ENCODE measurements at places on chromosomes 11 and 22.

GRCh38 chr11:118918686-118919280 is 6.9 kb downstream of the BCL9L start:
- DNase-seq, result no peak

DNA sequence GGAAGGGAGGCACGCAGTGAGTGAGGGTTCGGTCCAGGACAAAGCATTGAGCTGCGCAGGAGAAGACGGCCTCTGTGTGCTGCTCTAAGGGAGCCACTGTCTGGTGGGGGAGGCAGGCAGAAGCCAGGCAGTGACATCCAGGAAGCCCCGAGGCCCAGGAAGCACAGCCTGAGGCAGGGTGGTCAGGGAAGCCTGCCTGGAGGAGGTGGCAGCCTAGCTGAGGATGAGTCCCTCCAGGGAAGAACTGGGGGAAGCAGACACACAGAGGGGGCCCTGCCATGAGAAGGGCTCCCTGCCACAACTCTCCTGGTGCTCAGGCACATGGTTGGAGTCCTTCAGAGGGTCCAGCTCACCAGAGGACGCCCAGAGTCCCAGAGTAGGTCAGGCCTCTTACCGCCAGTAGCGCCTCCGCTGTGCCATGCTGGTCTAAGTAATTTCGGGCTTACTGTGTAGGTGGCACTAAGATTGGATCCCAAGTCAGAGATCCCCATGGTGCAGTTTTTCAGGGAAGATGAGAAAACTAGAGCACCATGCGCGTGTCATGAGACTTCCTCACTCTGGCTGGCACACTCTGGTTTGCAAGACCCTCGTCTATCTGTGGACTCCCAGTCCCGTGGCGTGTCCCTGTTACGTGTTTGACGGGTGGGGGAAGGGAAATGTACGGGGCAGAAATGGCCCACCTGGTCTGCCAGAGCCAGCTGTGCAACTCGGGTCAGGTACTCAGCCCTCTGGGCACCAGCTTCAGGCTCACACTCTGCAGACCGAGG is 887.2 kb downstream of the BRD1 start:
- no peak for DNase-seq

DNA sequence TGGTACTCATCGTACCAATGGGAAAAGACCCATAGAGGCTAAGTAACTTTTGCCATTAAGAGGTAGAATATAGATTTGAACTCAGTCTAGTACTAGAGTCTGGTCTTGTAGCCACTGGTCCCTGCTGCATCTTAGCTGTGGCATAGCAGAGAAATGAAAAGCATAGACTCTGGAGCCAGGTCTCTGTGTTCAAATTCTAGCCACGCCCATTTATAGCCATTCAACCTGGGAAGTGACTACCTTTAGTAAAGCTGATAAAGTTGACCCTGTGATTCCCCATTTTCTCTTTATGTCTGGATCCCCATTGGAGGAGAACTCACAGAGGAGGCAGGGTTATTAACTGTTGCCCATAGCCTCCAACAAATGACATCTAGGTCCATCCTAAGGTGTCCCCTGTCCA is 113.6 kb downstream of the ME3 start:
- DNase-seq, result no peak

DNA sequence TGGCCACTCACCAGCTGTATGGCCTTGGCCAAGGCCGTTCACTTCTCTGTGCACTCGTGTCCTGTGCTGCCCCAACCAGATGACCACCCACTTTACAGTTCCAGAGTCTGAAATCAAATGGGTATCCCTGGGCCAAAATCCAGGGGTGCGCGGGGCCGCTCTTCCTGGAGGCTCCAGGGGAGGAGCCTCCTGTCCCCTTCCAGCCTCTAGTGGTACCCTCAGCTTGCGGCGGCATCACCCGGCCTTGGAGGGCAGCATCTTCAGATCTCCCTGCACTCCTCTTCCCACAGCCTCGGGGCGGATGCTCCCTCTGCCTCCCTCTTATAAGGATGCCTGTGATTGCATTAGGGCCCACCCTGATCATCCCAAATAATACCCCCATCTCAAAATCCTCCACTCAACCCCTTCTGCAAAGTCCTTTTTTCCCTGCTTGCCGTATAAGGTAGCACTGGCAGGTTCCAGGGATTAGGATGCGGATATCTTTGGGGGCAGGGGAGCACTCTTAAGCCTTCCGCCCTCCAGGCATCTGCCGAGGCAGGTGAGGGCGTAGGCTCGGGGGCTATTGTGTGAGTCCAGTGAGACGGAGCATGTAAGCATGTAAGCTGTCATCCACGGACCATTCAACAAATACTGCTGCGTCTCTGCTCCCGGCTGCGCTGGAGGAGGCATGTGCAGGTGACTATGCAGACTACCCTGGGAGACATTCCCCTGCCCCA is 24.4 kb upstream of the SHISAL1 start:
- no peak for DNase-seq

DNA sequence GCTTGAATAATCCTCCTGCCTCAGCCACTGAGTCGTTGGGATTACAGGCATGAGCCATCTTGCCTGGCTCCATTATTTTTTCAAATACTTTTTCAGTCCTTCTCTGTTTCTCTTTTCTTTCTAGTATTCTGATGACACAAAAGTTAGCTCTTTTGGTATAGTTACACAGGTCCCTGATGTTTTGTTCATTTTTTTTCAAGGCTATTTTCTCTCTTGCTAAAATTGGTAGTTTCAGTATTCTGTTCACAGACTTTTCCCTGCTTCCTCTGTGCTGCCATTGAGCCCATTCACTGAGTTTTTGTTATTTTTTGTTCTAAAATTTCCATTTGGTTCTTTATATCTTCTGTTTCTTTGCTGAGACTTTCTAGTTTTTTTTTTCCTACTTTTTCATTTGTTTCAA is 166.5 kb downstream of the UVRAG start:
- no peak for DNase-seq

DNA sequence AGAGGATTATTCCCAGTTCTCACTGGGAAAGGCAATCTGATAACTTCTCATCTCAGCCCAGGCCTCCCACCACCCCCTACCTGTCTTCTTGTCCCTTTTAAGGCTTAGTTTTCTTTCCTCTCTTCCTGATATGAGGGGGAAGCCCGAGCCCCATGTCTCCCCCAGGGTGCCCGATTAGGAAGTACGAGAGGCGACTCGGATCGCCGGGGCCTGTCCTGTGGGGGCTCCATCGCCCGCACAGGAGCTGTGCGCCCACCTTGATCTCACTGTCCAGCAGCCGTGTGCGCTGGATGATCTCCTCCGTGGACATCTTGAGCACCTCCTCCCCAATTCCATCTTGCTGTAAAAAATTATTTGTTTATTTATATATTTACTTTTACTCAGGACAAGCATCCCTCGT is 628 bp downstream of the PSMC3 start:
- no peak for DNase-seq

DNA sequence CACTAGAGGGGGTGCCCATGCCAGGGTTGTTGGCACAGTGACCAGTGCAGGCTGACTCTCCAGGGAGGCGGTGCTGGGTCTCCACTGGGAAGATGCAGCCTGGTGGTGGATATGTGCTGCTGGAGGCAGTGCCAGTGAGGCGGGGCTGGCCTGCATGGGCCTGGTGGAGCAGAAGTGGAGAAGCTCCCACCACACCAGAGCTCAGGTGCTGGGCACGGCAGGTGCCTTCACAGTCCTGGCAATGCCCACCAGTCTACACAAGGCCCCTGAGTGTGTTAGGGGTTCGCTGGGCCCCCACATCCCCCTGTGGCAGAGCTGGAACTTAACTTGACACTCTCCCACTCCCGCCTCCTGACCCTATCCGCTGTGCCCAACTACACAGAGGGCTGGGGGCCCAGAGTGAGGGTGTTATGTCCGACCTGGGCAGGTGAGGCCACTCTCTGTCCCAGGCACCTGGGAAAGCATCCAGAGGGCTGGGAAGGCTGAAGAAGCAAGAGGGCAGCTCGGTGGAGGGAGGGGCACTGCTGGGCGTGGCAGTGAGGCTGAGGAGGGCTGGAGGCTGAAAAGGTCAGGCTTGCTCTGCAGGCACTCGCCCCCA is 102.4 kb upstream of the B3GAT1 start:
- no peak for DNase-seq

GRCh38 chr22:29339381-29340235 is 24.1 kb upstream of the RASL10A start:
- DNase-seq, result no peak

- peak; percentile 58 for DNase-seq
Measured at GRCh38 chr11:33734441-33735270, 1.6 kb downstream of the CD59 start.

DNA sequence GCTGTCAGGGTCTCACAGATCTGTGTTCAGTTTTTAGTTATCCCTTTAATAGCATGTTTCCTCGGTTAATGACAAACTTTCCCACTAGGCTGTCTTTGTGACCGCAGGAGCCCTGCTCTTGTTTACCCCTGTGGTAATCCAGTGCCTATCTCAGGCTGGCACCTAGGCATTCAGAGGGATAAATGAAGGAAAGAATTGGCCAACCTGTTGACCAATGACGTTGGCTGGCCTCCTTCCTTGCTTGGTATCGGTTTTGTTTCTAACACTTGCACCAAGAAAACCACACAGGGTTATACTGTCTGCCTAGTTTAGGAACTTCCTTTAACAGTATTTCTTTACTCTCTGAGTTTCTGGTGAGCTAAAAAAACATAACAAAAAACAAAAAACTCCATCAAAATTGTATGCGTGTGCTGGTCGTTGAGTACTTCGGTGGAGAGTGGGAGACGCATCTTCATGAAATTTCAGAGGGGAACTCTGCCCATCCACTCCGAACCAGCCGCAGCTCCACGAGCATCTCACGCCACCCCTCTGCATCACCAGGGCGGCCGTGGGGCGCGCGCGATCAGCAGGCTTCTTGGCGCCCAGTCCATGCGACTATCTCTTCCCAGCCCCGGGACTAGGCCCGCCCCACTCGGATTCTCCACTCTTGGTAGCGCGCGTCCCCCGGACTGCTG is 563 bp upstream of the ENDOD1 start:
- DNase-seq, result no peak

DNA sequence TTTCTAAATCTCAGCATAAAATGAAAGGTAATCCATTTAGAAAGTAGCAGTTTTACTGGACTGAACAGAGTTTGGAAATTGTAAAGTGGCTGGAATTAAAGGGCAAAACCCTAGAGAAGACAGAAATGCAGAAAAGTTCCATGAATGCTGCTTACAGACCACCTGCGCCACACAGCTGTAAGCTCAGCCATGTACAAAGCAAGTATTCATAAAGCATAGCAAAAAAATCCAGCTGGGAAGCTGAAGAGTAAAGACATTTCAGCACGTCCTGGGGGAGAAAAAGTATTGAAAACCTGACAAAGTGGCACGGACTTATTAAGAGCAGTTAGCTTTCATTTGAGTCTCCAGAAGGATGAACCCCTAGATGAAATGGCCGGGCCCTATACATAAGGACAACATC is 220.1 kb upstream of the CNTN5 start:
- no peak for DNase-seq

DNA sequence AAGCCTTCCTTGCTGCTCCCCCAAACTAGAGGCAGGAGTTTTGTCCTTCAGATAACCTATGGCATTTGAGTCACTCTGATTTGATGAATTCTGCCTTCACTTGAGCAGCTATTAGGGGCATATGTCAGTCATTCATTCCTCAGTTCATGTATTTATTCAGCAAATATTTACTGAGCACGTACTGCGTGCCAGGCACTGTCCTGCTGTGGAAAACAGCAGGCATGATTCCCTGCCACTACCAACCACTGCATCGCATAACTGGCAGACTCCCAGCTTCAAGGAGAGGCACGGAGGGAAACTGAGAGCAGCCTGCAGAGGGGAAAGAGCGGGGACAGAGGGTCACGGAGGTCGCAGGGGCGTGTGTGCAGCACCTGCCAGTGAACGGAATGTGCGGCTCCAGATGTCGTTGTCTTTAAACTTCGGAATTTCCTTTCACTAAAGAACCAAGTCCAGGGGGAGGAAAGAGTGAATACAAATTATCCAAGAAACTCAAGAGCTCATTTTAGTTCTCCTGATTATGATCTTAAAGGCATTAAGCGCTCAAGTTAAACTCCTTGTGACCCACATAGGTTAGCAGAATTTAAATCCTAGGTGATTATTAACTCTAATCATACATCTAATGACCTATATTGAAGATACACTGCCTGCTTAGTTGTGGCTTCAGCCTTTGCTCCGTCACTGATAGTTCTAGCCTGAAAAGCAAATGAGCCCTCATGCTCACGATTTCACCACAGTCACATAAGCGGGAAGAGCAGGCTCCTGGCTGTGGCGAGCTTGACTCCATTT is 12.6 kb downstream of the PPARA start:
- no peak for DNase-seq

- no peak for DNase-seq
Measured at GRCh38 chr11:24617856-24618255, 121.0 kb downstream of the LUZP2 start.

- DNase-seq, result no peak
Measured at GRCh38 chr22:37803639-37804351, 3.9 kb upstream of the GCAT start.

GRCh38 chr22:37228106-37229011 is 15.7 kb downstream of the RAC2 start:
- DNase-seq, result no peak

DNA sequence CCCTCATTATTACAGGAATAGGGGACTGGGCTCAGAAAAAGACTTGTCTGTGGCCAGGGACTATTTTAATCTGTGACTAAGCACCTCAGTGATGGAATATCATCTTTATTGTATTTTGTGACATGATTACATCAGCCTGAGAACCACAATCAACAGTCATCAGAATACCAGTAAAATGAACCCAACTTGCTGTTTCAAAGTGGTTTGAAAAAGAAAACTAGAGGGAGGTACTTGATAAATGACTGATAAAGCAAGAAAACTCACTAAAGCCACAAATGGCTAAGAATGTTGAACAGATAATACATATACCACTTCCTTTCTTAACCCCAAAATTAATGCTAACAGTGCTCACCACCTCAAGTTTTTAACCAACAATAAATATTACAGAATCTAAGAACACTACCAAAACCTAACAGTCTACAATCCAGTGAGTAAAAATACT is 155.7 kb downstream of the ATG16L2 start:
- DNase-seq, result no peak

DNA sequence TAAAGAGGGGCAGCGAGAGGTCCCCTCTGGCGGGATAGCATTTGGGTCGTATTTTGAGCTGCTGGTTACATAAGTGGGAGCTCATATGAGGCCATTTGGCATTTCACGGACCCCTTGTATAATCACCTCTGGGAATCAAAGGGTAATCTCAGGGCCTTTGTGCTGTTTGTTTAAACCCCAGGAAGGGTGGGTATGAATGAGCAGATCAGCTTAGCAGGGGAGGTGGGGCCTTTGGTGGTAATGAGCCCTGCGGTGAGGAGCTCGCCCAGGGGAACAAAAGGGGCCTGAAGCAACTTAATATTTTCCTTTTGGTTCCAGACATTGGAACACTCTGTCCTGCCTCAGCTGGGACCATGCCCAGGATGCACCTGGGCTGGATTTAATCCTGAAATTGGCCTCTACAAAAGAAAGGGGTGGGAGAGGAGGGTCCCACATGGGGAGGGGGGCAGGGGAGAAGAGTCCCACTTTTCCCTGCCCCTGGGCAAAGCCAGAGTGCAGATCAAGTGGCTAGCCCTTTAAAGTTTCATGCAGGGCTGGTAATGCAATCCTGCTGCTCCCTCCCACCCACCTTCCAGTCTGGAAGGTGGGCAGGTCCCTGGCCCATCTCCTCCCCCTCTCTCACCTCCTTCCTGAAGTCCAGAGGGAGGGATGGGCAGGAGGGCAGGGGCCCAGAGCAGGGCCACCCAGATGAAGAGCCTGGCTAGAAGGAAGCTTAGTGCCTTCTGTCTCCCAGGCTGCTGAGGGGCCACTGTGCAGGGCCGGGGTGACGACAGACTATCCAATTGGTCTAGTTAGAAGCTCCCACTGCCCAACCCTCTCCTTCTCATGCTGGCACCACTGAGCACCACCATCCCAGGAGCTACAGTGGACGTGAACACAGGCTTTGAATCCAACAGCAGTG is 10.5 kb downstream of the TSKU start:
- DNase-seq, result no peak

- peak; percentile 30 for DNase-seq
Measured at GRCh38 chr11:100119176-100119575, 567.9 kb upstream of the ARHGAP42 start.

All from brain (organoid and tissue), 16 donors.